Activated CD8-positive, alpha-beta memory T cell treated with anti-CD3 and anti-CD28 coated beads, Interleukin-2, amount 50 U/mL, for 48 hours (primary cell): ENCODE measurements at places on chromosomes 5 and 9.

- no peak for DNase-seq
Measured at GRCh38 chr5:11476866-11477265, 427.4 kb downstream of the CTNND2 start.

GRCh38 chr9:135582541-135582940 lies 21.0 kb downstream of the PAEP start:
- DNase-seq, result no peak

- no peak for DNase-seq
Measured at GRCh38 chr9:13705918-13706317, 426.4 kb upstream of the MPDZ start.

DNA sequence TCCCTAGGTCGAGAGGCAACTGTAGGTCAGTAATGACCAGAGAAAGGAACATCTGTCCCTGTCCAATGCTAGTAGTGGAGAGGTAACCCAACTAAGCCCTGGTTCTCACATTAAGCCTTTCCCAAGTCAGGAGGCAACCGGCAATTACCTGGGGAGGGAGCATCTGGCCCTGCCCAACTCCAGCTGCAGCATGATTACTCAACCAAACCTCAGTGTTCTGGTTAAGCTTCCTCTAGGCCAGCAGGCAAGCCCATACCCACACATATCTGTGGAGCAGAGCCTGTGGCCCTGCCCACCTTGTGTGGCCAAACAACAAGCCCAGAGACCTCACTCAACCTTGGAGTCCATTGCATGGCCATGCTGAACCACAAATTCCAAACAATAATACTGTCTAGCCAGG lies 220.8 kb upstream of the SLC24A2 start:
- no peak for DNase-seq

- DNase-seq, result no peak
Measured at GRCh38 chr5:32604800-32605765, 19.7 kb downstream of the SUB1 start.

- DNase-seq, result no peak
Measured at GRCh38 chr5:83556190-83556589, 84.6 kb downstream of the VCAN start.

DNA sequence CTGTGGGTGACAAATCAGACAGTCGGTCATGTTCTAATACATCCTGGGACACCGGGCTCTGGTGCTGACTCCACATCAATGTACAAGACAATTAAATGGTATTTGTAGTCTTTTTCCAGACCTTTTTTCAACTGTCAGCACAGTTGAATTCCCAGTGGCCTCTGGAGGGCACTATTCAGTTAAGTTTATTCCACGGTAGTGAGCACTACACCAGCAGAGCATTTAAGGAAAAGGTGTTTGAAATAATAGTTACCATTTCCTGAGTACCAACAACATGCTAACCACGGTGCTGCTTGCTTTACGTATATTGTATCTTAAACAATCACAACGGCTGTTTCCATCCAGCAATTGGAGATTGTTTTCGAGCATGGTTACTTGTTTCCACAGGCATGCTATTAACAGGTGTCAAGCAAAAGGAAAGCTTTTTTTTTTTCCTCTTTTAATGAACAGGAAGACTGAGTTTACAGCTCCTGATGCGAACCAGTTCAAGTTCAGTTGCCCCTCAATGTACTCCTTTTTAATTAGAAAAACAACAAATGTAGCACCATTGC lies 186.7 kb downstream of the PDZD2 start:
- no peak for DNase-seq
